RCC 7860 (cell line): ENCODE measurements at places on chromosomes 16 and 17.

DNA sequence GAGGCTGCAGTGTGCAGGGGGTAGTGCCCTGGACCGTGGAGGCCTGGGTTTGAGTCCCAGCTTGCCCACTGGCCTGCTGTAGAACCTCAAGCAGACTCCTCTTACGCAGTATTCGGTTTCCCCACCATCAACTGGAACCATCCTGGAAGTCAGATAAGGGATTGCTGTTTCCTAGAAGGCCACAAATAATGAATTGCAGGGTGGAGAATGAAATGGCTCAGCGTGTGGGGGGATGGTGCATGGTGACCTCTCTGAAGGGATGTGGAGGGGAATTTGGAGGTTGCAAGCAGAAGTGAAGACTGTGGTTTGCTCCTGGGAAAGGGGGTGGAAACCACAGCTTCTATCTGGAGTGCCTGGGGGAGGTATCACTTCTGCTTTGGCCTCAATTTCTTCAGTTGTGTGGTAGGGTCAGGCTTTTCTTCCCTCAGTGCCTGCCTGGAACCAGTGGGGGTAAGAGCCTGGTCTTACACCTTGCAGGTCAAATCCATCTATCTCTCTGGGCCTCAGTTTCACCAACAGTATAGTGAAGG lies 1.7 kb downstream of the ADGRG5 start:
- DNase-seq, result no peak

- no peak for DNase-seq
Observed at GRCh38 chr17:49204516-49204915, 5.9 kb downstream of the GNGT2 start.

DNA sequence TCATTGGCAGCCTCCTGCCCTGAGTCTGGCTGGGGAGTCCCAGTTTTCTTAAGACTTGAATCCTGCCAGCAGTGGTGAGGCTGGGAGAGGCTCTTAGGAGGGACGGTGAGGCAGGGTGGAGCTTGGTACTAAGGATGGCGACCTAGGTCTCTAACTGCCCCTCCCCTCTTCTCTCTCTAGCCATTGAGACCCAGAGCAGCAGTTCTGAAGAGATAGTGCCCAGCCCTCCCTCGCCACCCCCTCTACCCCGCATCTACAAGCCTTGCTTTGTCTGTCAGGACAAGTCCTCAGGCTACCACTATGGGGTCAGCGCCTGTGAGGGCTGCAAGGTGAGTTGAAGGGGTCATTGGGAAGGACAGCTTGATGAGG lies 16.4 kb downstream of the GJD3 start:
- no peak for DNase-seq

DNA sequence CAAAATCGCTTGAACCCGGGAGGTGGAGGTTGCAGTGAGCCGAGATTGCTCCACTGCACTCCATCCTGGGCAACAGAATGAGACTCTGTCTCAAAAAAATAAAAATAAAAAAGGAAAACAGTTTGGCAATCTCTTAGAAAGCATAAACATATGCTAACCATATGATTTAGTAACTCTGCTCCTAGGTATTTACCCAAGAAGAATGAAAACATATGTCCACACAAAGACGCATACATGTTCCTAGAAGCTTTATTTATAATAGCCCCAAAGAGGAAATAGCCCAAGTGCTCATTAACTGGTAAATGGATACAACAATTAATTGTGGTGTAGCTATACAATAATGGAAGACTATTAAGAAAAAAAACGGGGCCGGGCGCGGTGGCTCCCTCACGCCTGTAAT lies 18.5 kb upstream of the CDH1 start:
- no peak for DNase-seq

DNA sequence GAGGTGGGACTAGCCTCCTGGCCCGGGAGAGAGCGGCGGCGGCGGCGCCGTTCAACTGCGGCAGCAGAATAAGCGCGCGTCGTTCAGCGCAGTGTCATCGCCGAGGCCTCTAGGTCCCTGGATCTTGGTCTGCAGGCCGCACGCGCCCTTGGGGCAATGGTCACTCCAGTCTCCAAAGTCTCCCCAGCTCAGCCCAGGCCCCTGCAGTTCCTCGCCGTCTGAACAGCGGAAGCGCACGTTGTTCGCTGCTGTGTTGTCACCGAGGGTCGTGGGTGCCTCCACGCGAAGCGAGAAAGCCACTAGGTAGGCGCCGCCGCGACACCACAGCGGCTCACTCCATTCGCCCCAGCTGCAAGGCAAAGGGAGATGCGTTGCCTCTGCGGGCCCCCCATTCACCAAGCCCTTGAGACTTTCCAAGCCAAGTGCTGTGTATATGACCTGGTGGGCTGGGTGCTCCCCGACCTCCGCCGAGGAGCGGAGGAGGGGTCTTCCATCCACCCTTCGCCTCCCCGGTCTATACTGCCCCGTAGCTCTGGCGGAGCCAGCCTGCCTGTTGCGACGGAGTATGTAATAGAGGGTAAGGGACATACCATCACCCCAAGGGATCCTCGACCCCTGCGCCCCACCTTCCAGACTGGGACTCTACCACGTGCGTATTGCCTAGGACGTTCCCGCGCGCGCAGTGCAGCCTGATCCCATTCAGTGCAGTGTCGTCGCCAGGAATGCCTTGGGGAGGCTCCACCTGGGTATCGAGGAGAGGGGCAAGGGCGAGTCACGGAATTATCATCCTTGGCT lies 656 bp downstream of the VMO1 start:
- DNase-seq, result no peak

GRCh38 chr16:813204-813915 lies 12.8 kb upstream of the GNG13 start:
- DNase-seq, result no peak

GRCh38 chr17:49482144-49482817 lies 12.8 kb upstream of the NGFR start:
- no peak for DNase-seq

DNA sequence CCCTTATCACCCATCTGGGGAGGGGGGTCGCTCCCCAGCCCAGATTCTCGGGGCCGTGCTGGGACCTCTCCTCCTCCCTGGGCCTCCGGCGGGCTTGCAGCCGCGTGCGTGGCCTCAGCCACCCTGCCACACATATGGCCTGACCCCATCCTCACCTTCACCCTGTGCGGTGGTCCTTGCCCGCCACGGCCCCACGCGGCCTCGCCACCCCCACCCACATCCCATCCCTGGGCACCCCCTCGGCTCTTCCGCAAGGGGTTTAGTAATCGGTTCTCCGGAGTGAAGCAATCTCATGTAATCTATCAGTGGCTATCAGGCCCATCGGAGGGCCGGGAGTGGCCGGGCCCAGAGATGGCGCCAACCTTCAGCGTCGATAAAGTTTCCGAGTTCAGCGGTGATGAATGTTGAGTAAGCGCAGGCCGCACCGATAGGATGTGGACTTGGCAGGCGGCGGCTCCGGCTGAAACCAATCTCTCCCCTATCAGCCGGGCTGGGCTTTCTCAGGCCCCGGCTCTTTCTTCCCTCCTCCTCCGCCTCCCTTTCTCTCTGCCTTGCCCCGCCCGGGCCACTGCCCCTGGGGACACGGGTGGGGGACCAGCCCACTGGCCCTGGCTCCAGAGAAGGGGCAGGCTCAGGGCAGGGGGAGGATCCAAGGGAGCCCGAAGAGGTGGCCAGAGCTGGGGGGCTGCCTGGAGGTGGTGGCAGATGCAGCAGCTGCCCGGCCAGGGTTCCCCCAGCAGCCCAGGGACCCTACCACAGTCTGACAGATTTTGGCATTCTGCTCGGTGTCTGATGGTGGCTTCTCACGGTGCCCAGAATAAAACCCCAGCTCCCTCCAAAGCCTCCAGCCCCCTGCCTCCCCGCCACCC lies 20.8 kb downstream of the ZFPM1 start:
- no peak for DNase-seq

- no peak for DNase-seq
Observed at GRCh38 chr17:59796785-59797205, 89.3 kb downstream of the VMP1 start.

DNA sequence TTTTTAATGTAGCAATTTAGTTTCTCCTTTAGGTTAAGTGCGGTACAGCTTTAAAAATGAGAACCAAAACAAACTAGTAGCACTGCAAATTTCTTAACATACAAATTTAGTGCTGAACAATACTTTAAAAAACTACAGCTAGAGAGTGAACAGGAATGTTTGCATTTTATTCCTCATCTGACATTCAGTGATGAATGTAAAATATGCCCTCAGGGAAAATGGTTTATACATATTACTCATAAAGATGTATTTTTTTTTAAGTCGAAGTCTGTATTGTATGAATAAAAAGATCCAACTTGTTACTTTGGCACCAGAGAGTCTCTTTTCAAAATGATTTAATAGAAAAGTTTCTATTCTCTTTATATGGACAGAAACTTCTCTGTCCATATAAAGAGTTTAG lies 96.8 kb downstream of the BRIP1 start:
- DNase-seq, result no peak

- DNase-seq, result no peak
Observed at GRCh38 chr17:5694551-5694950, 110.2 kb upstream of the NLRP1 start.

- no peak for DNase-seq
Observed at GRCh38 chr17:6392609-6393350, 42.1 kb downstream of the AIPL1 start.

GRCh38 chr16:69918241-69918640 lies 32.9 kb upstream of the CLEC18A start:
- DNase-seq, result no peak

DNA sequence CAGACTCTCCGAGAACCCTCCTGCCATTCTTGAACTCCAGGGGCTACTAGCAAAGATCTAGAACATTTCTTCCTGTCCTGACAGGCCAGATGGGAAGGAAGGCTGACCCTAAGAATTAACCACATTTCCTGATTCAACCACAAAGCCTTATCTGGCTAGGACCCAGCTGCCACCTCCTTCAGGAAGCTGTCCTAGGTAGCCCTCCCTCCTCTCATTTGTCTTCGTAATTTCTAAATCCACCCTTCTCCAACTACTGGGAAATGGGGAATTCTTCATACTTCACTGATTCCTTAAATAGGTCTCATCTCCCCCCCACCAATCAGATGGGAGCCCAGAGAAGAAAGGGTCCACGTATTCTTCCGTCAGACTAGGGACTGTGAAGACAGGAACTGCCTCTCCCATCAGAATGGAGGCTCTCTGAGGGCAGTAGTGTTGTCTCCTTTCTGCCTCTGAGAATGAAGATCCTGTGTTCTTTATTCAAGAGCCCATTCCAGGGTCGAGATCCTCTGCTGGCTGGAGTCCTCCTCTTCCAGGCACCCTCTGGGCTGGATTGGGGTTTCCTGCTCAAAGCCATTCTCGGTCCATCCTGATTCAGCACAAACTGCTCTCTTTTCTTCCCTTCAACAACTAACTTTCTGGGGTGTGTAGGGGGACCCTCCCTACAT lies 2.1 kb downstream of the SAMD14 start:
- peak; percentile 45 for DNase-seq

- peak; percentile 95 for DNase-seq
Observed at GRCh38 chr17:64732336-64733006, 70.4 kb upstream of the SMURF2 start.

GRCh38 chr17:61755078-61755477 lies 108.2 kb downstream of the BRIP1 start:
- no peak for DNase-seq

GRCh38 chr16:86768228-86768791 lies 190.0 kb downstream of the FOXL1 start:
- peak; percentile 72 for DNase-seq

GRCh38 chr16:22861580-22861979 lies 47.6 kb downstream of the HS3ST2 start:
- no peak for DNase-seq

DNA sequence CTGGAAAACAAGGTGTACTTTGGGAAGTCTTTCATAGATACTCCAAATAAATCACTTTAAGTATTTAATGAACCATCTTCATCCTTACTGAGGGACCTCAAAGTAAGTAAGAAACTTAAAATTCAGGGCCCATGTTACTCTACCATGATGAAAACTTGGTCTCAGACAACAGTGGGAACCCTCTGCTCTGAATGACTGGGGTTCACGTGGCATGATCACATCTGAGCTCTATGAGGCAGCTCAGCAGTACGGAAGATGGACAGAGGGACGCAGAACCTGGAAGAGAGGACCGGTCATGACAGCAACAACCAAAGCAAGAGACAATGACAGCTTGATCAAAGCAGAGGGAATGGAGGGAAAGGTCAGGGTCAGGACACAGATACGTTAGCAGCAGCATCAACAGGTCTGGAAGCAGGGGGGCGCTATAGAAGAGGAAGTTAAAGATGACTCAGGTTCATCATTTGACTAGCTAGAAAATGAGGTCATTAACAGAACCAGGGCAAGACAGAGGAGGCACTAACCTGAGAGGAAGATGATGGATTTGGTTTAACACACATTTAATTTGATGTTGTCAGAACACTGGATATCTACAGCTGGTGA lies 9.5 kb downstream of the XPO6 start:
- DNase-seq, result no peak

- no peak for DNase-seq
Observed at GRCh38 chr17:39271546-39271945, 45.8 kb upstream of the STAC2 start.

- no peak for DNase-seq
Observed at GRCh38 chr16:86382774-86383407, 127.4 kb upstream of the FOXF1 start.

- no peak for DNase-seq
Observed at GRCh38 chr17:46876353-46876887, 25.0 kb downstream of the WNT9B start.

GRCh38 chr16:75111514-75111940 lies 5.1 kb downstream of the LDHD start:
- no peak for DNase-seq

DNA sequence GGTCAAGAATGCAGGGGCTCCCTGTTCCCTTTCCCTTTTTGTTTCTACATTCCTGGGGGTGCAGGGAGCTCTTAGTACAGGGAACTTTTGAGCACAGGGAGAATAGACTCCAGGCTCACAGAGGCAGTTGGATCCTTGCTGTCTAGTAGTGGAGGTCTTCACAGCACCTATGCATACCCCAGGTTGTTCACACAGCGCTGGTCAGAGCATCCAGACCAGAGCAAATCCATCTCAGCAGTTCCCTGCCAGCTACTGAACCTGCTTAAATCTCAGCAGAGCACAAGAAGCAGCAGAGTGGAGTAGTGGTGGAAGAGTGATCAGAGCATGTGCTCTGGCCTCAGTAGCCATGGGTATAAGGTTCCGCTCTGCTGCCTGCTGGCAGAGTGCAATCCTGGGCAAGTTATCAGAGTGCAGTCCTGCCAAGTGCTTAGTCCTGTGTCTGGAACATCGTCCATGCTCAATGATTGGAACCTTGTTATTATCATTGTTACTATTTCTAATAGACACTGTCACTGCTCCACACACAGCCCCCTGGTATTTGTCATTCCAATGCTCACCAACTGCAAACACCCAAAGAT lies 220.4 kb downstream of the CBLN1 start:
- no peak for DNase-seq

DNA sequence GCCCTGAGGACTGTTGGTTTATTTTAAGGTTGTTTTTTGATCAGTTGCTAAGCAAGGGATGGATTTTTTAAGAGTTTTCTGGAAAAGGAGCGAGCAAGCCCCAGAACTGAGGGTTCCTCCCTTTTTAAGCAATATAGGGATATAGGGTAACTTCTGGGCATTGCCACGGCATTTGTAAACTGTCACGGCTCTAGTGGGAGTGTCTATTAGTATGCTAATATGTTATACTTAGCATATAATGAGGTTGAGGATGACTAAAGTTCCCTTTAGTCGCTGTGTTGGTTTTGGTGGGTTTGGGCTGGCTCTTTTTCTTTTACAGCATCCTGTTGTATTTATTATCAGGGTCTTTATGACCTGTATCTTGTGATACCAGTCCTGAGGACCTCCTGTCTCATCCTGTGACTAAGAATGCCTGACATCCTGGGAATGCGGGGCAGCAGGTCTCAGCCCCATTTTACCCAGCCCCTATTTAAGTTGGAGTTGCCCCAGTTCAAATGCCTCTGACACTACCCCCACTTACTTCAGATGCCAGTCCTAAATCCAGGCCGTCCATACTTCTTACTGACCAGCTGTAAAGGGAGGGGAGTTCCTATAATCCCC lies 59.4 kb downstream of the MFSD11 start:
- DNase-seq, result no peak

- no peak for DNase-seq
Observed at GRCh38 chr17:64024781-64025731, 4.6 kb upstream of the ICAM2 start.
